ENCODE measurements at places on chromosomes 1 and 21.

DNA sequence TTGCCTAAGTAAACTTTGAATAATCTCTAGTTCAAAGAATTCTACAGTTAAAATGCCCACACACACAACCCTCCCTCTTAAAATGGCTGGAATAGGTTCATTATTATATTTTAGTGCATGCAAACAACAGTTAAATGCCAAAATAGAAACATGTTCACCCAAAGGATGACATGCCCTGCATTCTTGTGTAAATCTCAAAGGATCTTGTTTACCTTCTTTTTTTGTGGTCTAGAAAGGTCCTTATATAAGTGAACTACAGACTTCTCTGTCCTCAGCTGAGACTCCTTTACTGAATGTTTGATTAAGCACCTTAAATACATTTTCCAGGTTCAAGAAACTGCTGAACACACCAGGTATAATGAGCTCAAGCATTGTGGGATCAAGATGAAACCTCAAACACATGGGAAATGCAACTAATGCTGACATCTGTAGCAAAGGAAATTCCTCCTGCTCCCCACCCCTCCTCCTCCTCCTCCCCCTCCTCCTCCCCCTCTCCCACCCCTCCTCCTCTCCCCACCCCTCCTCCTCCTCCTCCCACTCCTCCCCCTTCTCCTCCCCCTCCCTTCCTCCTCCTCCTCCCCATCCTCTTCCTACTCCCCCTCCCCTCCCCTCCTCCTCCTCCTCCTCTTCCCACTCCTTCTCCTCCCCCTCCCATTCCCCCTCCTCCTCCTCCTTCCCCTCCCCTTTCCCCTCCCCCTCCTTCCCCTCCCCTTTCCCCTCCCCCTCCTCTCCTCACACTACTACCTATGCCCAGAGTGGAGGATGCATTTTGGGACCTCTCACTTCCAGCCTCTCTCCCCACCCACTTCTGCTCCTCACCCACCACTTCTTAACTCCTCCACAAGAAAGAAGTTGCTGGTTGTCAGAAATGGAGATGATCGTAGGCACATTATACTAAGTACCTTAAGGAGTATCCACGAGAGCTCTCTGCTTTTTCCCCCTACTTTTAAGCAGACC, 233.9 kb downstream of the MRPL39 start:
- DNase-seq: no peak

- DNase-seq: no peak
Measured at GRCh38 chr1:181117648-181118449, 29.3 kb downstream of the IER5 start.

GRCh38 chr1:156445789-156446263, 54.7 kb downstream of the MEF2D start:
- DNase-seq: peak; percentile 69

DNA sequence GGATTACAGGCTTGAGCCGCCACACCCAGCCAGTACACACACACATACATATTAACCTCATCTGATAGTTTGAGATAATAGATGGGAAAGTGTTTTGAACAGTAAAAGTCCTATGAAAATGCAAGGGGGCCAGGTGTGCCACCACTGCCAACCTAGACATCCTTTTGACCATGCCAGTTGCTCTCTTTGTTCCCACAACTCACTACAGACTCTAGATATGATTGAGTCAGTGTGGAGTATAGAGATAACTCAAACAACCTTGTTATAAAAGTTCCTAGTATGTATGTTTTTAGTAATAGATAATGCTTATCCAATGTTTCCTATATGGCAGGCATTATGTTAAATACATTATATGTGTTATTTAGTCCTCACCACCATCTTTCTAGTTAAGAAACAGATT, 72.7 kb upstream of the JAK1 start:
- DNase-seq: no peak

DNA sequence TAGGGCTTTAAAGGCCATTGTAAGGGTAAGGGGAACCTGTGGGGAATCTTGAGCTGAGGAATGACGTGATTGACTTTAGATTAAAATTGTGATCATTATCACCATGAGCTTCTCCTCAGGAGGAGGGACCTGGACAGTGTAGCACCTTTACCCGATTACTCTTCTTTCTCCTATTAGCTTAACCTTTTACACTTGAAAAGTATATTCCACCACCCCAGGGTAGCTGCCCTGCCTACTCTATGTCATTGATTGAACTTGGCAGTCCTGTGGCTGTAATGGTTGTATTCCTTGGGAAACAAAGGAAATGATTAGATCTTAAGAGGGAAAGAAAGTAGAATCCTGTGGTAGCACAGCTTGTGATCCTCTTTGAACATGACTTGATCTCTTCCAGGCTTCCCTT, 47.7 kb downstream of the CACHD1 start:
- no peak for DNase-seq

DNA sequence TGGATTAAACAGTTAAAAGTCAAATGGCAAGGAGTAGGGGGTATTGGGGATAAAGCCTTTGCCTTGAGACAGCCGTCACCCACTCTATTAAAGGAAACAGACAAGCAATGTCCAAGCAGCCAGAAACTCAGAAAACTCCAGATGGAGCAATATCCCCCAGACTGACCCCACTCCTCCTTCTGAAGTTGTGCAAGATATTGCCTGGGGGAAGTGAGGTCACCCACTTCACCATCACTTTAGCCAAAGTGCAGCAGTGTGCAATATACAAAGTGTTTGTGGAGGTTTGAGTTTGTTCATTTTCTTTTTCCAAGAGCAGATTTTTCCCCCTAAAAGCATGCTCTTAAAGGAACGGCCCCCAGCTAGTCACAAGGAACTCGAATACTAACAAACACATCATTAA, 125.1 kb downstream of the ETS2 start:
- no peak for DNase-seq

- DNase-seq: no peak
Measured at GRCh38 chr1:220527908-220528678, at the start of gene MARK1. MARK1 (plus strand) TSS chr1:220528136; CDS start chr1:220528823, 687 bp downstream.

- DNase-seq: no peak
Measured at GRCh38 chr1:181767001-181767708, 283.8 kb downstream of the CACNA1E start.

DNA sequence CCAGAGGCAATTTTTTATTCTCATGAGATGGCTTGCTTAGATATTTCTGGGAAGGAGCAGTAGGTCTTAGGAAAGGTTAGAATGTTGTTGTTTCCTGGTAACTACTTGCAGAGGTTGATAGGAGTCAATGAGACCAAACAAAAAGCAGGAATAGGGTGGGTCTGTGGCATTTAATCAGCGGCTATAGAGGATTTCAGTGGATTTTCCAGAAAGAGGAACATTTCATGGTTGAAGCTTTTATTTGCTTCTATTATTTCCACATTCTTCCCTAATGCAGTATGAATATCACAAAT, 111.3 kb upstream of the PALMD start:
- DNase-seq: no peak
